SW 1271 (cell line): ENCODE measurements at places on chromosomes 6 and 20.

GRCh38 chr6:138001750-138002349, 105.4 kb downstream of the PERP start:
- peak; percentile 58 for DNase-seq

GRCh38 chr20:56442389-56443365, 25.8 kb upstream of the RTF2 start:
- no peak for DNase-seq

DNA sequence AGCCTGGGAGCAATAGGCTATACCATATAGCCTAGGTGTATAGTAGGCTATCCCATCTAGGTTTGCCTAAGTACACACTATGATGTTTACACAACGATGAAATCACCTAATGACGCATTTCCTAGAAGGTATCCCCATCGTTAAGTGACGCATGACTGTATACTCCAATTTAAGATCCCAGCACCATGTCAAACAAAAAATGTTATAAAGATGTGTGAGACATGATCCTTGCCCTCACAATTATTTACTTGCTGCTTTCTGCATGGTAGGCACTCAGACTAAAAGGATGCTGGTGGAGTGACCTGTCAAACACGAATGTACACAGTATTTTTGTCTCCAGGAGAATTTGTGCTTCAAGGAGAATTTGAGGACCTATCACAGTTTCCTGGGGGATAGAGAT, 32.3 kb downstream of the SNAP25 start:
- DNase-seq: no peak

- DNase-seq: no peak
Observed at GRCh38 chr6:44399991-44400390, 12.5 kb downstream of the CDC5L start.

DNA sequence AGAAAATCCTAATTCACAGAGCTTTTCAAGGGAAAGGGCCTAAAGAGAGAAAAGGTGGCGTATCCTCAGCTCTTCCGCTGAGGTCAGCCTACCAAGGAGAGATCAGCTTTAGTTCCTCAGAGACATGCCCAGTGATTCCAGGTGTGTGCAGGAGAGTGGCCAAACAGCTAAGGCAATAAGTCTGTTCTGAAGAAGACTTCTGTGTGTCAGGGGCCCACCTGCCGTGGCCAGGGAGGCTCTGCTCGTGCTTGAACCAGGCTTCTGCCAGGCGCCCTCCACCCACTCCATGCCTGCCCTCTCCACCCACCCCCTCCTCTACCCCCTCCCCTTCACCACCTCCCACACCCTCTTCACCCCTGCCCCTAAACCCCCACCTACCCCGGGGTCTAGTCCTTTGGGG, 67.4 kb upstream of the ARMC2 start:
- no peak for DNase-seq

GRCh38 chr20:4896971-4897497, 104.3 kb downstream of the SLC23A2 start:
- DNase-seq: no peak

DNA sequence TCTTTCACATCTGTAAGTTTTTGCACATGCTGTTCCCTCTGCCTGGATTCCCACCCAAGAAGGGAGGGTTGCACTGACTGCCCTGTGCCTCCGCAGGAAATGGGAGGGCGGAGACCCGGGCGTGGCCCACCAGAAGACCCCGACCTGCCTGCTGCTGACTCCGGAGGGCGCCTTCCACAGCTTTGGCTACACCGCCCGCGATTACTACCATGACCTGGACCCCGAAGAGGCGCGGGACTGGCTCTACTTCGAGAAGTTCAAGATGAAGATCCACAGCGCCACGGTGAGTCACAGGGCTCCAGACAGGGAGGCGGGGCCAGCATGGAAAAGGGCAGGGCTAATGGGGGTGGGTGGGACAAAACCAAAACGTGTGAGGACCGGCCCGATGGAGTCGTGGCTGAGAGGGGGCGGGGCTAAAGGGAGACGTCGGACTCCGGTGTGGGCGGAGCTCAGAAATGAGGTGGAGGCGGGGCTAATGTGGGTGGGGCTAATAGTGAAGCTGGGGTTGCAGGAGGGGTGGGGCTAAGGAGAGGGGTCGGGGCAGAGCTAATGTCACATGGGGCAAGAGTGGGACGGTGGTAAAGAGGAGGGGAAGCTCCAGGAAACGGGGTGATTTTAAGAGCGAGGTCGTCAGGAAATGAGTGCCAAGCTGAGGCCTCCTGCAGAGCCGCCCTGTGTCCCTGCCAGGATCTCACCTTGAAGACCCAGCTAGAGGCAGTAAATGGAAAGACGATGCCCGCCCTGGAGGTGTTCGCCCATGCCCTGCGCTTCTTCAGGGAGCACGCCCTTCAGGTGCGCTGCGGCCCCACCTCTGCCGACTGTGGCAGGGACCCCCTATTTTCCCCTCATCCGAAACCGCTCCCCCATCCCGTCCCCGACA, 12.6 kb downstream of the HSPA12B start:
- DNase-seq: peak; percentile 18

- no peak for DNase-seq
Observed at GRCh38 chr20:646107-646867, 6.7 kb downstream of the SRXN1 start.
